Ascending aorta (tissue), 2 donors: ENCODE measurements at places on chromosomes 1 and 21. TPM values are rescaled to one million over a fixed set of nuclear protein-coding genes. Genes with fewer than 3 reads are reported as not detected.

Gene ATAD3C
- not detected for total RNA-seq

Gene SYNJ1
- total RNA-seq = 12.1 TPM

Gene ADORA1
- total RNA-seq = 2.0 TPM

Gene CFHR2
- total RNA-seq = not detected

Gene HPDL
- not detected for total RNA-seq

Gene HTR6
- total RNA-seq = not detected

Gene CHAF1B
- total RNA-seq = 0.43 TPM

Gene FHAD1
- total RNA-seq = not detected

Gene KIF26B
- total RNA-seq = not detected

Gene TFF2
- total RNA-seq = not detected

Gene SYNC
- 87.3 TPM for total RNA-seq

Gene HENMT1
- total RNA-seq = not detected

Gene FMN2
- not detected for total RNA-seq

Gene CLK2
- total RNA-seq = 32.1 TPM

Gene CFHR4
- total RNA-seq = not detected

Gene ITLN2
- total RNA-seq = not detected

Gene TMPRSS2
- total RNA-seq = not detected

Gene FGGY
- total RNA-seq = 7.0 TPM

Gene TNFRSF9
- not detected for total RNA-seq

Gene NHLH1
- not detected for total RNA-seq

Gene CHIA
- not detected for total RNA-seq

Gene DCST2
- total RNA-seq = 0.64 TPM

Gene PLA2G5
- 8.5 TPM for total RNA-seq

Gene DIO1
- not detected for total RNA-seq

Gene ELAPOR1
- not detected for total RNA-seq

Gene CELA2A
- total RNA-seq = not detected

Gene GUCA2B
- not detected for total RNA-seq

Gene C4BPB
- total RNA-seq = not detected

Gene CD34
- total RNA-seq = 142 TPM

Gene USP24
- 11.2 TPM for total RNA-seq

Gene LCE6A
- not detected for total RNA-seq

Gene PARK7
- total RNA-seq = 103 TPM

Gene DDX20
- total RNA-seq = 11.3 TPM

Gene MX2
- 9.7 TPM for total RNA-seq

Gene KISS1
- total RNA-seq = not detected

Gene TCHH
- total RNA-seq = not detected

Gene FCRL1
- not detected for total RNA-seq

Gene OR2L13
- not detected for total RNA-seq

Gene MPZ
- total RNA-seq = 2.4 TPM

Gene SLC6A9
- total RNA-seq = 4.7 TPM

Gene IGSF5
- total RNA-seq = not detected

Gene CASZ1
- total RNA-seq = 25.8 TPM

Gene DMBX1
- total RNA-seq = not detected

Gene CFHR3
- not detected for total RNA-seq

Gene BTBD8
- total RNA-seq = 3.6 TPM

Gene PCAT6
- total RNA-seq = not detected

Gene HPCA
- not detected for total RNA-seq

Gene PATJ
- total RNA-seq = 26.7 TPM

Gene TBX19
- total RNA-seq = 0.64 TPM
